Adipocyte (in vitro differentiated cells): ENCODE measurements at places on chromosomes 6 and 20.

GRCh38 chr20:52959125-52959524 is 13.0 kb upstream of the TSHZ2 start:
- no peak for DNase-seq

GRCh38 chr6:15948930-15949900 is 179.7 kb upstream of the MYLIP start:
- no peak for DNase-seq

GRCh38 chr6:161736781-161737292 is 463.0 kb upstream of the AGPAT4 start:
- DNase-seq, result no peak

- DNase-seq, result peak; percentile 56
These were observed 82.5 kb downstream of the B3GAT2 start for GRCh38 chr6:70874181-70874913.

GRCh38 chr20:59772931-59773913 is 160.2 kb downstream of the SYCP2 start:
- no peak for DNase-seq

DNA sequence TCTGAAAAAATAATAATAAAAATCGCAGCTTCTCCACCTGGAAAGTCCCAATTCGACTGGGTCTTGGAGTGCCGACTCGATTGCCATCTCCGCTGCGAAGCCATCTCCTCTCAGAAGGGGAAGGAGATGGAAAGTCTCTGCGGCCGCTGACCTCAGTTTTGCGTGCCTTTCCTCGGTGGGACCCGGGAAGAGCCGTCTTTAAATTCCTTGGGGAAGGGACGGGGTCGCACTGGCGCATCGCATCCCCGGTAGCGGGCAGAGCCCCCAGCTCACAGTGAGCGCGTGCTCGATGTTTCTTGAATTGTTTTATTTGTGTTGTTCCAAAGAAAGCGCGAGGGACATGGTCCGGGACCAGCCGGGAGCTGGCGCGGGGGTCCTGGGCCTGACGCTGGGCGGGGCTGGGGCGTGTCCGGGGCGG is 270 bp upstream of the TIAM2 start:
- no peak for DNase-seq

GRCh38 chr20:61795669-61796630 is 269.7 kb downstream of the TAF4 start:
- no peak for DNase-seq

DNA sequence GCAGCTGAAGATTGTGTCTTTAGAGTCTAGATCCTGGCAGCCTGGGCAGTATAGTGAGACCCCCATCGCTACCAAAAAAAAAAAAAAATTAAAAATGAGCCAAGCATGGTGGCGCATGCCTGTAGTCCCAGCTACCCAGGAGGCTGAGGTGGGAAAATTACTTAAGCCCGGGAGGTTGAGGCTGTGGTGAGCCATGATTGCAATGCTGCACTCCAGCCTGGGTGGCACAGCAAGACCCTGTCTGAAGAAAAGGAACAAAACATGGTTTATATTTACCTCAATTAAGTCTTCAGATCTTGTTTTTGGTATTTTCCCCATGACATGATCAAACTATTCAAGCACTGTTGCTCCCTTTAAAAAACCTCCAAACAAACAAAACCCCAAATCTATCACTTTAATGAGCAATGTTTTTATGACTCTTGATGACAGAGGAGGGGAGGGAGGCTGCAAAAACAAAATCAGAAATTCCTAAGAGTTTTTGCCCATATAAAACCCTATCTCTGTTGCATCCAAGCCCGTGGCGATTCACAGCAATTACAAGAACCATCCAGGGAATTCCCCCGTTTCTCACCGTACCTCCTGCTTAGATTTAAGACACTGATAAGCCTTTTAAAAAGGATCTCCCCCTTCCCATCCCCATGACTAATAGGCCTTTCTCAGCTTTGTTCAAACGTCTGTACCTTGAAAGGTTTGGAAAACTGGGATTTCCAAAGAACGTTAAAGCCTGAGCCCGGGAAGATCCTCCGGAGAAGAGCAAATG is 259.9 kb downstream of the BMP7 start:
- DNase-seq, result peak; percentile 20

DNA sequence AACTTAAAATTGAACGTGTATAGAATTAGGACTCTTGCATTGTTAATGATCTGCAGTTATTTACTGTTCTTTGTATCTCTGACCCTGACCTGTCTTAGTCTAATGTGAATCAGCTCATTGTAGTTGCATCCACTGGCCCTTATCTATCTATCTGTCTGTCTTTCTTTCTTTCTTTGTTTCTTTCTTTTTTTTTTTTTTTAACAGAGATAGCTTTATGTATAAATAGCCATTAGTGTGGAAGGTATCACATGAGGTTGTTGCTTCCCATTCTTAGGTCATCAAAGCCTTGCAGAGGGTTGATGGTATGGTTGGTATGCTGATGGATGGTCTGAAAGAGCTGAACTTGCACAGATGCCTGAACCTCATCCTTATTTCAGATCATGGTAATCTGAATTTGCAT is 59.9 kb downstream of the ENPP1 start:
- DNase-seq, result no peak

GRCh38 chr20:51732096-51732791 is 35.9 kb downstream of the ATP9A start:
- DNase-seq, result peak; percentile 61

DNA sequence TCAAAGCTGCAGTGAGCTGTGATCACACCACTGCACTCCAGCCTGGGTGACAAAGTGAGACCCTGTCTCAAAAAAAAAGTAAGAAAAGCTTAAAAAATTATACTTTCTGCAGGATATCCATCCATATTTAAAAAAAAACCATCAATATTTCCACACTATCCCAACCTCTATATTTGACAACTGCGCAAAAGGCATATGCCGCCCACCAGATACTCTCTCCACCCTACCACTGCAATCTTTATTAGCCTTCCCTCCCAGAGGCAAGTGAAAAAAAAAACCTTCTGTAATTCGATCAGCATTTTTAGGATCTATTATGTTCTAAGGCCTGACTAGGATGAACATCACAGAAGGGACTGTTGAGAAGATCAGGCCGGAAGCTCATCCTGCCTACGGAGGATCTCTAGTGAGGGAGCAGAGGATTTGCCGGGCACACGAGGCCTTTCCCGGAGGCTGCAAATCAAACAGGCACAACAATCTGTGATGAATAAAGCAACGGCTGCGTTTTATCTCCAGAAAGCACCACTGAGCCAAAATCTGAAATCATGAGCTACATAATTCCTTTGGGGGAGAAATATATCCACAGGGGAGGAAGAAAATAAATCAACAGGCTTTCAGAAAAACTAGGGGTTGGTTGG is 65.9 kb downstream of the GFOD1 start:
- no peak for DNase-seq

- no peak for DNase-seq
These were observed 36.7 kb upstream of the FAM135A start for GRCh38 chr6:70376628-70377027.

DNA sequence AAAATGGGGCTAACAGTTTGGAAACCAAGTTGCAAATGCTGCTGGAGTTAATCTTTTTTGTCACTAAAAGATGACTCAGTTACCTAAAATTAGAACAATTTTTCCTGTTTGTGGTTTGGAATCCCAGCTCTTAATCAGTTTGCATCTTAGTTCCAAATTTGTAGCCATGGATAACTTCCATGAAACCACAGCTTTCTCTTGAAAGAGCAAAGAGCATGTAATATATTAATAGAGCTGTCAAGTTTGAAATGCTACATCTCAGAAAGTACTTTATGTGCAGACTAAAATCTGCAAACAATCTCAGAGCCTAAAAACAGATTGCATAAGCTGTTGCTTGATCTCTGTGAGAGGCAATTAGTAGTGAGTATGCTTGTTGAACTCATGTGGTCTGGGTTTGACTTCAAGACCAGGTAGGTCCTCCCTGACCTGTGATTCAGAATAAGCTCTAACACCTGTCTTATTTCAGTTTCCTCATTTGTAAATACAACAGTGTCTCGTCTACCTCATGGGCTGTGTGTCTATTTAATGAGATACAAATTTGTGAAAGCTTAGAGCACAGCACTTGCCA is 23.5 kb downstream of the DHX35 start:
- DNase-seq, result peak; percentile 69

- no peak for DNase-seq
These were observed 71.3 kb downstream of the DZANK1 start for GRCh38 chr20:18395544-18395943.

DNA sequence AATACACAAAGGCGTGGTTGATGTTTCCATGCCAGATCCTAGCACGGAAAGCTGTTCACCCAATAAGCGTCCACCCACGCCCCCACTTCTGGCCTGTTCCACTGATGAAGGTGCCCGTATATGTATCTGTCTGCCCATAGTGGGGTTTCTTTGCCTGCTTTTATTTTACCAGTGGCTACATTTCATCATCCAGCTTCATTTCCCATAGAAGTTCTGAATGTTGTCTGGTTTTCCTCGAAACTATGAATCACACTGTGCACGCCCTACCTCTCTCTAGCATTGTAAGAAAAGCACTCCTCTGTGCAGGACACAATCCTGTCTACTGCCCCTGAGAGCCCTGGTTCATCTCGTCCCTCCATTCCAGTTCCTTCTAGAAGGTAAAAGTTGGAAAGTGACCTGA is 8.8 kb upstream of the CD93 start:
- no peak for DNase-seq

DNA sequence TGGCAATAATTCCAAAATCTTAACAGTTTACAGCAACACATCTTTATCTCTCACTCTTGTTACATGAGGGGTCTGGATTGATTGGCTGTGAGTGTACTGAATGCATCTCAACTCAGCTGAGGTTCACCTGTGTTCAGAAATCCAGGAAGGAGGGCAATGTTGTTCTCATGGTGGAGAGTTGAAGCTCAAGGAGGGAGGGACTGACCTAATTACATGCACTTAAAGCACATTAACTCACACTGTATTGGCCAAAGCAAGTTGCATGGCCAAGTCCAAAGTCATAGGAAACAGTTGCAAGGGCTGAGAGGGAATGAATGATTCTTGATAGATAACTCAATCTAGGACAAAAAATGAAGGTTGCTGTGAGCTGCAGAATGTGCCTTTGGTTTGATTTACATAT is 102.2 kb downstream of the DOK5 start:
- no peak for DNase-seq

DNA sequence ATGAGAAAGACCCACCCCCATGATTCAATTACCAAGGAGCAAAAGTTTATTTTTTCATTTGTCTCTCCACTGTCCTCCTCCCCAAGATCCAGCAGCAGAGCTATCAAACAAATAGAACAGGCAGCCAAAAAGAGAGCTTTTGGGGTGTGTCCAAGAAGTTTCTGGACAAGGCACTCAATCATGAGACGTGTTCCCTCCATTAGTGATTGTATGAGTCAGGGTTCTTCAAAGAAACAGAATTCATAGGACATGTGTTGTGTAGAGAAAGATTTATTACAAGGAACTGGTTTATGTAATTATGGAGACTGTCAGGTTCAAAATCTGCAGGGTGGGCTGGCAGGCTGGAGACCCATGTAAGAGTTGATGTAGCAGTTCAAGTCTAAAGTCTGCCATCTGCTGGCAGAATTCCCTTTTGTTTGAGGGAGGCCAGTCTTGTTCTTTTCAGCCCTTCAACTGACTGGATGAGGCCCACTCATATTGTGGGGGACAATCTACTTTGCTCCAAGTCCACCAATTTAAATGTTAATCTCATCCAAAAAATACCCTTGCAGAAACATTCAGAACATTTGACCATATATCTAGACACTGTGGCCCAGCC is 248.1 kb upstream of the OPRM1 start:
- DNase-seq, result no peak

DNA sequence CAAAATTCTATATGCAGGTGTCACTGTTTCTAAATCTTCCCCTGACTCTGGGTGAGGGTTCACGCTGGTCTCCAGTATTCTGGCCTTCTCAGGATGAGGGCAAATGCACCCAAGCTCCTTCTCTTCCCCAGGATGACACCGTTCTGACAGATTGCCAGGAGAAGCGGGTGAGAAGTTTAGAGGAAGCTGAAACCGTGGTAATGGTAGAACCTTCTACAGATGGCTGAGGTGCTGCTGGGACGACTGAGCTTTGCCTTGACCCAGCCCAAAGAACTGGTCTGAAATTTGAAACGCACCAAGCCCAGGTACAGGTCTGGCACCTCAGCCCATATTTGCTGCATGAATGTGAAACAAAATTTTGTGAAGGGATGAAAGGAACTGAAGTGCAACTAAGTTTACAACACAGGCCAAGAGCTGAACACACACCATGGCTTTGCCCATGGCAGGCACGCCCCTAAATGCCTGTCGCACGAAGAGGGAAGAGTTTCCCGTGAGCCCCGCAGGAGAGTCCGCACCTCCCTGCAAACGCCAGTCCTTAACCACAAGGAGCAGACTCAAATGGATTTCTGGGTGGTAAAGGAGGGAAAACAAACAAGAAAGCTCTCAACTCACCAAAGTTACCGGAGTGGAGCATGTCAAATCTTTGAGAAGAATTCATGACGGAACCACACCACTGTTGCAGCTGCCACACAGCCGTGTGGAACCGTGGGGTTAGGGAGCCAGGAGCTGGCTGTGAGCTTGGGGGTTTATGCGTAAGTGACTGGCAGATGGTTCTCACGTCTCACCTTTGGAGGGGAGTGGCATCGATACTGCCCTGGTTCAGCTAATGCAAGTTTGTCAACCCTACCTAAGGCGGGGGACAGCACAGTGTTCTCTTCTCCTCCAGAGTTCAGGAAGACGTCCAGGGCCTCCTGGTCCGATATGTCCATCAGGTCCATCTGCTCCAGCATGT is 138.9 kb downstream of the DTNBP1 start:
- no peak for DNase-seq

DNA sequence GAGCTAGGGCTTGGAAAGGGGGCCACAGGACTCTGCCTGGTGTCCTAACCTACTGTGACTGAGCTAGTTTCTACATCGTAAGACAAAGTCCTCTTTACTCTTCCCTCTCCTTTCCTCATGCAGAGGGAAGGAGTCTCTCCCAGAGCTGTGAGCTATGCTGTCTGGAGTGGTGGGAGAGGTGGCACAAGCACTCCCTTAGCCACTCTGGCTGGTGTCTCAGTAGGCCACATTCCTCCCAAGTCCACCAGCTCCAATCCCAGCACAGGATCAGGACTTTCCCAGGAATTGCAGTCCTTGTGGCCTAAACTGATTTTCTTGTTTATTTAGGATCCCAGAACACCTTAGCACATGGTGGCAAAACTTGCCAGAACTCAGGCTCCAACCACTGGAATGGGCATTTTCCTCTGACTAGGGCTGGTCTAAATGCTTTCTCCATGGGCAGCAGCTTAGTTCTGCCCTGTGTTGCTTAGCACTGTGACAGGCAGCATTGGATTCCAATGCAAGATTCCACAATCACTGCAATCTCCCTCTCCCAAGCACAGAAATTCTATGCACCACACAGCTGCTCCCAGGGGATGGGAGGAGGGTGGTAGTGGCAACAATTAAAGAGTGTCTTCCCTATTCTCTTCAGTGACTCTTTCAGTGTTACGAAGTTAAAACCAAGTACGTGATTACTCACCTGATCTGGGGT is 733.3 kb downstream of the HACE1 start:
- peak; percentile 1 for DNase-seq
